ENCODE measurements at places on chromosomes 12 and 14.

- no peak for DNase-seq
Observed at GRCh38 chr14:61372842-61373555, 51.6 kb downstream of the PRKCH start.

GRCh38 chr12:11731455-11731854 is 82.0 kb downstream of the ETV6 start:
- DNase-seq: no peak

- DNase-seq: no peak
Observed at GRCh38 chr12:47413806-47414205, 292.0 kb downstream of the RPAP3 start.

GRCh38 chr12:39905152-39905551 is 200.7 kb downstream of the SLC2A13 start:
- DNase-seq: peak; percentile 88

- peak; percentile 90 for DNase-seq
Observed at GRCh38 chr12:6606331-6607131, 648 bp downstream of the CHD4 start.

DNA sequence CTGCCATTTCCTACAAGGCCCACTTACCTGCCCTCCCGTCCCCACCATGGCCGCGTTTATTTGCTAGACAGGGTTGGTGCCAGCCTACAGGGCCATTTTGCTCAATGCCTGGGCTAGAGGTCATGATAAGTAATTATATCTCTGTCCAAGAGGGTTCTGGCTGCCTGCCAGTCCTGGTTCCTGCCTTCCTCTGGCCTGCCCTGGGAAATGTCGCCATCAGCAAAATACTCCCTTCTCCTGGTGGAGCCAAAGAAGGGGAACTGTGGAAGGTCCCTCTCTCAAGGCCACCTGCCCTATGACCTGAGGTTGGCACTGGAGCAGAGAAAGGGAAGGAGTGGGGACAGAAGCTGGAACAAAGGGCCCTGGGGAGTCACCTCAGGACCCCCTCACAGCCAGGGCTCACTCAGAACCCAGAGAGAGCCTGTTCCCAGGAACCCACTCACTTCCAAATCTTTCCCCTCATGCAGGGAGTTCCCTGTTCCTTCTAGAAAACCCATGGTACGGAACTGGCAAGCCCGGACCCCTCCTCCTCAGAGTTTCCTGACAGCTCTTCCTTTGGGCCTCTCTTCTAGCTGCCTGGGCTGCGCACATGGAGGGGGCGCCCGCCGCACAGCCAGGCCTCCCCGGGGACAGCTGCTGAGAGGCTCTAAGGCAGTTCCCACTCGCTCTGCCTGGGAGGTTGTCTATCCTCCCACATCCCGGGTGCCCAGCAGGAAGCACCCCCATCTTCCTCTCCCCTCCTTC is 280.5 kb downstream of the DPF3 start:
- peak; percentile 86 for DNase-seq

DNA sequence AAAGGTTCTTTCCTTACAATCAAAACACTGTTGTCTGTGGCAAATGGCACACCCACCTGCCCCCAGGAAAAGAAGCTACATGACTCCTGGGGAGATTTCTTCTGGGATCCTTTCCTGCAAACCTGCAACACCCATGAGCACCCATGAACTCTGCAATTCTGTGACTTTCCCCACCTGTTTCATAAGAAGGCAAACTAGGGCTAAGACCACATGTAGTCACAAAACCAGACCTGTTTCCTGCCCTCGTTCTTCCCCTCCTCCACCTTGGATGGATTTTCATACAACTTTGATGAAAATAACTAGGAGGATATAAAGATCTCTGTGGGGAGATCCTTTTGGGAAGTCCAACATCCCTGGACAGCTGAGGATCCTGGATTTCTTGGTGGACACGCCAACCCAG is 1084.7 kb downstream of the BCL11B start:
- DNase-seq: no peak

- DNase-seq: peak; percentile 84
Observed at GRCh38 chr12:49548822-49549648, 10.2 kb downstream of the KCNH3 start.

DNA sequence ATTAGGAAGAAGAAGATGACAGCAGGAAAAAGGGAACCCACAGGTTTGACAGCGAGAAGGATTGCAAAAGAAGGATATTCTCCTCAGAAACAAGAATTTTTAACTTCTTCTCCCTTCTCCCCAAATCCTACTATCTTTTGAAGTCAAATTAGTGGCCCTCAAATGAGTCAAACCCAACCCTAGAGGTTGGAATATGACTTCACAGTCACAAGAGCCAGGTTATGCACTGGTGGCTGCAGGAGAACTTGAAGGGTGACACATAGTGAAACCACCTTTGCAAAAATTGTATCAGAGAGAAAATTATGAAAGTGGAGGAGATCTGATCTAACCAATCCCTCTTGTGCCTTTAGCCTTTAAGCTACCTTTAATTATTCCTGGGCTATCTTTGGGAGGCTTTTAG is 386.2 kb upstream of the CCDC196 start:
- DNase-seq: no peak

GRCh38 chr12:89087149-89087825 is 265.0 kb downstream of the DUSP6 start:
- no peak for DNase-seq

- DNase-seq: no peak
Observed at GRCh38 chr12:21818627-21819026, 44.1 kb upstream of the KCNJ8 start.

DNA sequence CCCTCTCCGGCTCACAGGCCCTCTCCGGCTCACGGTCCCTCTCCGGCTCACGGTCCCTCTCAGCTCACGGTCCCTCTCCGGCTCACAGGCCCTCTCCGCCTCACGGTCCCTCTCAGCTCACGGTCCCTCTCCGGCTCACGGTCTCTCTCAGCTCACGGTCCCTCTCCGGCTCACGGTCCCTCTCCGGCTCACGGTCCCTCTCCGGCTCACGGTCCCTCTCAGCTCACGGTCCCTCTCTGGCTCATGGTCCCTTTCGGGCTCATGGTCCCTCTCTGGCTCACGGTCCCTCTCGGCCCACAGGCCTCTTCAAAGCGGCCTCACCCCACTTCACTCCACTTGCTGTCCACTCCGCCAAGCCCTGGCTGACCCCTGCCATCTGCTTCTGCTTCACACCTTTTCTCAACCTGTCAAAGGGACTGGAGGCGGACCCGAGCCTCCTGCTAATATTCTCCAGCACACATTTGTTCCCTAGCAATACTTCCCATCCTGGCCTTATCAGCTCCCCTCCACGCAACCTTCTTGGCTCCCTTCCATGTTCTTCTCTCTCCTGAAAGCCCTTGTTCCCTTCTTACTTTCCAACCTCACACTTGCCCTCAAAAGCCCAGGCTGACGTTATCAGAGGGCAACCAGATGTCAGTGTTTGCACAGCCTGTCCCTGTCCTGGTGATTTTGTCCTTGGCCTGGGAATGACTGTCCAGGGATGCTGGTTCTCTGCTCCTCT is 176.7 kb downstream of the CALM1 start:
- DNase-seq: peak; percentile 74

DNA sequence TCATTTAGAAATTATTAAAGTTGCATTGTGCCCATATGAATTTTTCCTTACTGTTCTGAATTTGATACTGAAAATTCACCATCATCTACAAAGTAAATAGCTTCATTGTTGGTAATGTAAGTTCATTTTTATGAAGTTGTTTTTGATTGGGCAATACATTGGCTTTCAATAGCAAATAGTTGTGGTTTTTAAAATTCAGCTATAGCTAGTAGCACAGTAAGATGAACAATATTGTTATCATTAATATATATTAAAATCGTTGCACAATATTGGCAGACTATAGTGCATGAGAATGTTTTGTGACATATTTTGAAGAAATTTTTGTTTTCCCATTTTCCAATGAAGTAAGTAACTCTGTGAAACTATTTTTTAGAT is 575.0 kb downstream of the PRKD1 start:
- DNase-seq: no peak

DNA sequence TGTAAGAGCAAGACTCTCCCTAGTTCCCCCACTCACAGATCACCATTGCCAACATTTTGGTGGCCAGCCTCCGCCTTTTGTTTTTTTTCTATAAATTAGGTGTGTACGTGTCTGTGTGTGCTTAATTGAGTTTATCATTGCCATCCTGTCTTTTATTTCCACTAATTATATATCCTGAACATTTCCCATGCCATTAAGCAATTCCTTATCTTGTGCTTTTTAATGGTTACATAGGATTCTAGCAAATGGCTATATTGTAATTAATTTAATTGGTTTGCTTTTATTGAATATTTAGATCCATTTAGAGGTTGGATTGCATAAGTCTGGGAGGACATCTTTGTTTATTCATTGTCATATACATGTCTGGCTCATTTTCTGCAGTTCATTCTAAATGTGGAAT is 107.3 kb upstream of the RTL1 start:
- no peak for DNase-seq

DNA sequence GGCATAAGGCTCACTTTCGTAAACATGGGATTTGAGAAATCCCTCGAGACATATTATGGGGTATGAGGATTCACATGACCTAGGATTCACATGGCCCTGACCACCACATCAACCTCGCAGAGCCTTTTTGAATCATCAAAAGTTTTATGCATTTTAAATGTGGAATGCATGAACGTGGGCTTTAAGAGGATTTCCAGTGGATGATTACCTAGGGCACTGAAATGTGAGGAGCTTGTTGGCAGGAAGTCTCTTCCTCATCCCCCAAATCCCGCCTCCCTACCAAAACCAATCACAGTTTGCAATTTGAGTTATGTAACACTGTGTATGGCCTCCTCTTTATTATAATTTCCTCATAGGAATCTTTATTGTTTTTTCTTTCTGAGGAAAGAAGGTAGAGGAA is 659.6 kb upstream of the TBX3 start:
- no peak for DNase-seq

- no peak for DNase-seq
Observed at GRCh38 chr14:55255979-55256378, 15.2 kb upstream of the FBXO34 start.

DNA sequence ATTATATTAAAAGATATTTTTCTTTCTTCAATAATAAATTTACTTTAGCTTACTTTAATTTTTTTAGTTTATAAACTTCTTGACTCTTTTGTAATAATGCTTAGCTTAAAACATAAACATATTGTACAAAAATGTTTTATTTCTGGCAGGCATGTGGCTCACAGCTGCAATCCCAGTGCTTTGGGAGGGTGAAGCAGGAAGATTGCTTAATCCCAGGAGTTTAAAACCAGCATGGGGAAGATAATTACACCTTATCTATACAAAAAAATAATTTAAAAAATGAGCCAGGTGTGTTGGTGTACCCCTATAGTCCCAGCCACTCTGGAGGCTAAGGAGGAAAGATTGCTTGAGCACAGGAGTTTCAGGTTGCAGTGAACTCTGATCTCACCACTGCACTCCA is 120.7 kb downstream of the GPHN start:
- no peak for DNase-seq

GRCh38 chr12:132351751-132352495 is 22.5 kb upstream of the GALNT9 start:
- DNase-seq: no peak

DNA sequence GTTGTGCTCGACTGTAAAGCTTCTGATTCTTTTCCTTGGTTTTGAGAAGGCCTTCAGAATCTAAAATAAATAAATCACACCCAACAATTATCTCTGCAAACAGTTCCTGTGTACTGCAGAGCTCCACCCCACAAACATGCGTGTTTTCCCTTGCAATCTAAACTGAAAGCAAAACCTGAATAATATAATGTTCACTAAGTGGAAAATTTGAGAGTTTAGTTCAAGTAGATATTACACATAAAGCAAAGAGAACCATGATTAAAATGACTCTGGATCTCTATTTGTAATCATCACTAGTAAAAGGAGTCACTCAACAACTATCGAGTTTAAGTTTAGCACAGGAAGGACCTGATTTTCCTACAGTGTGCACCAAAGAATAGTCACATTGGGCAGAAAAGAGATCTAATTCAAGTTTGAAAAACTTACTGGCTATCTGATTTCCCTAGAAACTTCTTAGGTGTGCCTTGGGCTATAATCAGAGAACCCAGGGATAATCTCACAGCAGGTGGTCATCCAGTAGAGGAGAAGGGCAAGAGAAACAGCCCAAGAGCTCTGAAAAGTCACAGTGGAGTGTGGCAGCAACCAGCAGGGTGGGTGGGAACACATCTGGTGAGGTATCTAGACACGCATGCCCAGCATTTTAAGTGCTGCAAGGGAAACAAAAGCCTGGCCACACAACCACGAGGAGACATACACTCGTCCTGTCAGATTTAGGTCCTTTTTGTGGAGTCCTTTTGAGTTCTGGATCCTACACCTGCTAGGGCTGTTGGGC is 25.4 kb downstream of the ATG14 start:
- DNase-seq: no peak

- DNase-seq: no peak
Observed at GRCh38 chr12:114774197-114774596, 90.2 kb upstream of the TBX3 start.

GRCh38 chr12:104452087-104452486 is 4.7 kb upstream of the CHST11 start:
- DNase-seq: no peak
